Right atrium auricular region (tissue), 2 donors: ENCODE measurements at places on chromosomes 7 and 10. TPM values are rescaled to one million over a fixed set of nuclear protein-coding genes. Genes with fewer than 3 reads are reported as not detected.

DNA sequence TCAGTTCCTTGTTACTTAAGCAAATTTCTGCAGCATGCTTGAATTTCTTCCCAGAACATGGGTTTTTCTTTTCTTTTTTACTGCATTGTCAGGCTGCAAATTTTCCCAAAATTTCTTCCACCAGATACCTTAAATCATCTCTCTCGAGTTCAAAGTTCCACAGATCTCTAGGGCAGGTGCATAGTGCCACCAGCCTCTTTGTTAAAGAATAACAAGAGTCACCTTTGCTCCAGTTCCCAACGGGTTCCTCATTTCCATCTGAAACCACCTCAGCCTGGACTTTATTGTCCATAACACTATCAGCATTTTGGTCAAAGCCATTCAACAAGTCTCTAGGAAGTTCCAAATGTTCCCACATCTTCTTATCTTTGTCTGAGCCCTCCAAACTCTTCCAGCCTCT lies 389.2 kb downstream of the NXPH1 start:
- no peak for DNase-seq

- DNase-seq, result no peak
Observed at GRCh38 chr7:82789883-82790609, 346.5 kb upstream of the CACNA2D1 start.

DNA sequence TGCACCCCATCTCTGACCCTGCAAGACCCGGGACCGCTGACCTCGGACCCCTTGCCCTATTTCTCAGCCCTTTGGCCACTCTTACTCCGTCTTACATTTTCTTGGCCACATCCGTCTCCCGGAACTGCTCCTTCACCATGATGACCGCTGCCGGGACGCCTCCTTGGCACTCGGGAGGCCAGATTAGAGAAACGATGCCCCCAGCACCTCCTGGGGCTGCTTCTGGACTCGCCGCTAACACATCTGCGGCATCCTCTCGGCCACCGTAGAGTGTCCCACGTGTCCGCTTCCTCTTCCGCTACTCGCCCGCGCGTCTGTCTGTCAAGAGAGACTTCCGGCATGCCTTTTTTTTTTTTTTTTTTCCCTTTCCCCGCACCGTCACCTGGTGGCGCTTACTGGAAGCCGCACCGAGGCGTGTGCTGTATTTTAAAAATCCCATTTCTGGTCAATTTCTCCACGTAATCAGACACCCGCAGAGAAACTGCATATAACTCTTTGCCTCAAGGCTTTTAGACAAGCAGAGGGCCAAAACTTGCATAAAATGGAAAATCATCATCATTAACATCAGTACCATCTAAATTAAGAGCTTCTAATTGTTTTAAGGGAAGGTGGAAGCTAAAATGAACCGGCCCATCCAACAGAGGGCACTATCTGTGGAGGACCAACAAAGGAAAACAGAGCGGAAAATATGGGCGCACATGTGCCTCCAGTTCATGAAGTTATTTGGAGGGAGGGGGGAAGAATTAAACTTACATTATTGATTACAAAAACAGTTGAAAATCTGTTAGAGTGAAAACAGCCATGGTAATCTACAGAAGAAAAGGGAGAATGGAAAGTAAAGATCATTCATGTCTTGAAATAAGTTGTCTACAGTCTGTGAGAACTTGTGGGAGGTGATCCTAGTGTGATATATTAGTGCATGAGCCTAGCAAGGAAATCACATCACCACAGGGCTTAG lies at the start of gene POLR3A:
Gene POLR3A, minus strand, starts transcription at position 247 of the 958 bp plus-strand sequence. Its CDS starts 108 bp downstream, at position 139.
- DNase-seq, result peak; percentile 96

DNA sequence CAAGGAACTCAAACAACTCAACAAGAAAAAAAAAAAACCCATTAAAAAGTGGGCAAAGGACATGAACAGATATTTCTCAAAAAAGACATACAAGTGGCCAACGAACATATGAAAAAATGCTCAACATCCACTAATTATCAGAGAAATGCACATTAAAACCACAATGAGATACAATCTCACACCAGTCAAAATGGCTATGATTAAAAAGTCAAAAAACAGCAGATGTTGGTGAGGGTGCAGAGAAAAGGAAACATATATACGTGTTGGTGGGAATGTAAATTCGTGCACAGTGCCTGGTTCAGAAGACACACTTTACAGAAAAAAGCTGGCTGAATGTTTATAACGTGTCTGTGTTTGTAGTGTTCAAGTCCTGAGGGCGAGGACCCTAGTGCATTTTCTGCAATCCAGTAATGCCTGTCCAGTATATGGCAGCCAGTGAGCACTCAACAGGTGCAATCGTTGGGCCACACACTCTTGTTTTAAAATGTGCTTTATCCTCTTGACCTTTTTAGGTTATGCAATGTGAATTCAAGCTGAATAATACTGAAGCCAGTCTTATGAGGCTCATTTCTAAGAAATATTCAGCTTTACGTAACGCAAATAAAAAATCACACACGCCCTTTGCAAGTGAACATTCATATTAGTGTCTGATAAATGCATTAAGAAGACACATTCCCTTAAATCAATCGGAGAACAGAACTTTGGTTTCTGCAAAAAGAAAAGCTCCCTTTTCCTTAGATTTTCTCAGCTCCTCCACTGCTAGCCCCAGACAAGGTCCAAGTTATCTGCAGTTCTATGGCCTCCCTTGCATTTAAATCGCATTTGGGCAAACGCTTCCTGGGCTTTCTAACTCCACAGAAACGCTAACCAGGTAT lies 813 bp upstream of the MTURN start:
- no peak for DNase-seq

DNA sequence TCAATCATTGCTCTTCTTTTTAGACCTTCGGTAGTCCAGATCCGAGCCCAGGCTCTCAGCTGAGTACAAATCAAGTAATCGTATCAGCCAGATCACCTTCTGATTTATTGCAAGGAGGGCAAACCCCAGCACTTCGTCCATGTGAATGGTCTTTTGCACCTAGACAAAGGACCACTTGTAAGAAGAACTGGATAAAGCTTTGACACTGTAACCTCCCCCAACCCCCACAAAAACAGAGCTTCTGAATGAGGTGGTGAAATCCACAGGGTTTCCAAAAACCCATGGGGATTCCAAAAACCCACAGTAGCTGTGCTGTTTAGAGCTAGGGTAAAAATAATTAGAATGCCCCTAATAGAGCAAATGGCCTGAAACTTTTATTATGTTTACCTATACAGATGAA lies 148.8 kb upstream of the ODAD2 start:
- no peak for DNase-seq

GRCh38 chr10:97981816-97982215 lies 48.6 kb downstream of the CRTAC1 start:
- DNase-seq, result no peak

DNA sequence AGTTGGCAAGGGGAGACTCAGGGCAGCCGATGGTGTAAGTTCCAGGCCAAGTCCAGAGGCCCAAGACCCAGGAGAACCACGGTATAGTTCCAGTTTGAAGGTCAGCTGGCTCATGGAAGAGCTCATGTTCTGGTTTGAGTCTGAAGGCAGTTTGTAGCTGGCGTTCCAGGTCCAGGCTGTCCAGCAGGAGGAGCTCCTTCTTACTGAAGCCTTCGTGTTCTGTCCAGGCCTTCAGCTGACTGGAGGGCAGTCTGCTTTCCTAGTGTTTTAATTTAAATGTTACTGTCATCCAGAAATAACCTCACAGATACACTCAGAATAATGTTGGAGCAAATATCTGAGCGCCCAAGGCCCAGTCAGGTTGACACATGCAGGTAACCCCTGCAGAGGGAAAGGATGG lies 4.2 kb downstream of the SUN1 start:
- no peak for DNase-seq

DNA sequence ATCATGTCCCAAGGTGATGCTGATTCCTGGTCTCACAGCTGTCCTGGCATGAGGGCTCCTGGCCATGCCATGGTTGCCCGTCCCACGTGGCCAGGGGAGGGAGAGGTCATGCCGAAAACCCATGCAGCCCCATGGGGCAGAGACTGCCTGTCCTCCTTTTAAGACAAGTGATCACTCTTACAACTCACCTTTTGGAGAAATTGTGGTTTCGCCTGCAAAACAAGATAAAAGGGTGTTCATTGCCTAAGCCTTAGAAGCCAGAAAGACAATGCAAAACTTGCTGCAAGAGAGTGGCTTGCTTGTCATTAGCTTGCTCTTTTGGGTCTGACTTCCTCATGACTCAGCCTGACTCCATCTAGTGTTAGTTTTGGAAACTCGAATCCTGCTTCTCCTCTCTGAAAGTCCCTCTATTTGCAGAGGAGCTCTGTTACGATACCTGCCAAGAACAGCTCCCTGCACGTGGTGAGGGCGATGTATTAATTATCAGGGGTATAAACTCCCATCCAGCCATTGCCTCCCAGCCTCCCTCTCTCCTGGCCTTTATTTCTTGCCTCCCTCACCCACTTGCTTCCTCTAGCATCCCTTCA lies 26.7 kb downstream of the TMEM273 start:
- DNase-seq, result no peak

DNA sequence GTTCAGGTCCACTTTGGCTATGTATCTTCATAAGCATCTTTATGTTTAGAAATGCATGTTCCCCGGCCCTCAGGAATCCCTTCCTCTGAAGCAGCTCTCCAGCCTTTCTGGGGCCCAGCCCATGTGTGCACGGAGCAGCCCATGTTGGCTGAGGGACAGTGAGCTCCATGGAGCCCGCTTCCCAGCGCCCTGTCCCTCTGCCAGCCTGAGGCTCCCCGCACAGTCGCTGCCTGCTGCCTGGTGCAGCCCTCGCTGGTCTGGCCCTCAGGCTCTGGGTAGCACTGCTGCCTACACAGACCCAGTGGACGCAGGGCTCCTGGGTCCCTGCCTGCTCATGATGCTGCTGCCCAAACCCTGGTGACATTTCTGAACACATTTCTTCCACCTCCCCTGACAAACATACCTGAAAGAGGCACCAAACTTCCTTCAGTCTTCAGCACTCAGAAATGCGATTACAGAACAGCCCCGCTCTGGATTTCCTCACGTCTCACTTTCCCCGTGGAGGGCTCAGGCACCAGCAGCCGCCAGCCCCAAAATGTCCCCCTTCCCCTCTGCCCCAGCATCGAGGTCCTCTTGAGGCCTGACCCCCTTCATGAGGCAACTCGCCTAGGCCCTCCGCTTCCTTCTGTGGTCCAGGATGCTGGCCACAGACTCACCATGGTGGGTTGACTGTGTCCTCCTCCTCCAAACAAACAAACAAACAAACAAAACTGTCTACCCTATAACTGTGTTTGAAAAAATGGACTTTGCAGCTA lies 5.0 kb upstream of the TCERG1L start:
- no peak for DNase-seq

DNA sequence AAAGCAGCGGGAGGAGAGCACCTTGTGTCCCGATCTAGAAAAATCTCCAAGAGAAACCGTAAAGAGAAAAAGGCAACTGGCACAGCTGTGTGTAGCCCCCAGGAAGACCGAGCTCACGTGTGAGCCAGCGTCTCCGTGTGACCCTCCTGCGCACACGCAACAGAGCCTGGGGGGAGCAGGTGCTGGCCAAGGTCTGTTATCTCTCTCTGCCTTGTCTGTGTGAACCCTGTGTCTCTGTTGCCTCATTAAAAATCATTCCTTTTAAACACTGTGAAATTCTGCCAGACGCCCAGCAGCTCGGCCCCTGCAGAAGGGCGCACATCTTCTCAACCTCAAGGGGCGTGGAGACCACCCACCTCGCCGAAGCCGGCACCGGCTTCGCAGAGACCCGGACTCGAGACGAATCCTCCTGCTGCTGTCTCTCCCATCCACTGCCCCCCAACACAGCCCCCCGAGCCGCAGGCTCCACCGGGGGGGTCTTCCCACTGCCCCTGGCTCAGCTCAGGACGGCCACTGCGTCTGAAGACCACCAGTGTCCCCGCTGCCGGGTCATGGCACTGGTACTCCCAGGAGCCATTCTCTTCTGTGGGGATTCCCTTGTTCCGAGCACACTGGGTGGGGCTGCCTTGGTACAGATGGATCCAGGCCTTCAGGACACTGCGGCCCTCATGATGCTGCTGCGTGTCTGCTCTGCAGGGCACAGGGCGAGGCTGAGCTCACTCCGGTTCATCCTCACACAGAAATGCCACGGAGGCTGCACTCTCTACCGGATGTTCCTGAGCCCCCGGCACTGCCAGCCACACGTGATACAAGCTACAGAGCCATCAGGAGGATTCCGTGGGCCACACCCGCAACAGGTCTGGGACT lies 94.3 kb upstream of the DNAAF5 start:
- no peak for DNase-seq

DNA sequence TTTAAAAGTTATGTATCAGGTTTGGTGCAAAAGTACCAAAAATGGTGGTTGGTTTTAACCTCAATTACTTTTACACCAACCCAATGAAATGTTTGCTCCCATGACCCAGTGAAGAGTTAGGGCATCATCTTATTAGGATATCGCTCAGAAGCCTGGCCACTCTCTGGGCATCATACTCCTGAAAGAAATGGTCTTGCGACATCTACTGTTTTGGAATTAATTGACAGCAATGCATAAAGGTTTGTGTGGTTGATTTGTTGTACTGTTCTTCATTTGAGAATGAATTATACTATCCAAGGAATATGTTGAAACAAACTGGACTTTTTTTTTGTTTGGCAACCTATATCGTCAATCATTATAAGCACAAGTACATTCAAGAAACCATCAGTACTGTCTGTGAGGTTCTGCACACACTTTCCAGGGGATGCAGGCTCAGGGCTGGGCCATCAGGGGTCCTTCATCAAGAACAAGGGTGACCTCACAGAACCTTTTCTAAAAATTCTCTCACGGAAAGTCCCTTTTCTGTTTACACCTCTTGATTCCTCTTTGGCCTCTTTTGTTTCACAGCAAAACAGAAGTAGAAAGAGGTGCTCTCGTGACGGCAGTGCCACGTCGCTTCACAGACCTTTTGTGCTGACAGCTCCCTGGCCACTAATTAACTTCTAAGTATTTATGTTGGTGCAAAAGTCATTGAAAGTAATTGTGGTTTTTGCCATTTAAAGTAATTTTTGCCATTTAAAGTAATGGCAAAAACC lies 117.2 kb upstream of the KLF6 start:
- no peak for DNase-seq

DNA sequence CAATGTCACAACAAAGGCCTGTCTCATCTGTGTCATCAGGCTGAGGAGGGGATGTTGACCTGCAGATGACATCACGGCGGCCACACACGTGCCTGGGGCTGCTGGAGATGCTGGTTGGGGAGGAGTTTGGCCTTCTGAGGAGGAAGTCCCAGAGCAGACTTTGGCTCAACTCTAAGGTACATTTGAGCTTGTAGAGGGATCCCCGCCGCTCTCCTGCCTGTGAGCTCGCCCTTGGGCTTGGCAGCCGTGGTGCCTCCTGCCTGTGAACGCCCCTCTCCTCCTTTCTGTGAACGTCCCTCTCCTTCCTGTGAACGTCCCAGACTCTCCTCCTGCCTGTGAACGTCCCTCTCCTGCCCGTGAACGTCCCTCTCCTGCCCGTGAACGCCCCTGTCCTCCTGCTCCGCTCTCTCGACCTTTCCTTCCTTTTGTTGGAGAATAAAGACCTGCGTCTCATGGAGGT lies 176.4 kb downstream of the DNAJB6 start:
- DNase-seq, result peak; percentile 26

- DNase-seq, result no peak
Observed at GRCh38 chr10:49509771-49510303, 29.1 kb downstream of the ERCC6 start.

GRCh38 chr10:3472287-3473051 lies 299.9 kb upstream of the PITRM1 start:
- DNase-seq, result no peak

Gene RNF133
- 1.1 TPM for total RNA-seq

Gene C10orf62
- 0.67 TPM for total RNA-seq

Gene SFTPA2
- 0.19 TPM for total RNA-seq

Gene CRHR2
- total RNA-seq, result 0.47 TPM

Gene BAMBI
- total RNA-seq, result 92.7 TPM

Gene CLRN3
- not detected for total RNA-seq

Gene PPA1
- 69.2 TPM for total RNA-seq

Gene NANOS1
- 5.2 TPM for total RNA-seq

Gene CFAP69
- 1.2 TPM for total RNA-seq

Gene SPOCK2
- total RNA-seq, result 19.3 TPM

Gene ARHGEF35
- total RNA-seq, result 1.7 TPM

Gene AMPH
- 5.3 TPM for total RNA-seq

Gene CPVL
- 11.8 TPM for total RNA-seq

Gene LIPF
- not detected for total RNA-seq
